Frontal cortex (tissue), 4 donors: ENCODE measurements at places on chromosomes 1 and 21. TPM values are rescaled to one million over a fixed set of nuclear protein-coding genes. Genes with fewer than 3 reads are reported as not detected.

Gene TFAP2E
- total RNA-seq: under 0.01 TPM

Gene VWA5B1
- total RNA-seq: under 0.01 TPM

Gene FCER1G
- total RNA-seq: 2.0 TPM

Gene HMCN1
- 1.6 TPM for total RNA-seq

Gene PLD5
- total RNA-seq: 2.0 TPM

Gene PDIK1L
- total RNA-seq: 109 TPM

Gene CD101
- total RNA-seq: 0.82 TPM

Gene OR10J1
- total RNA-seq: not detected

DNA sequence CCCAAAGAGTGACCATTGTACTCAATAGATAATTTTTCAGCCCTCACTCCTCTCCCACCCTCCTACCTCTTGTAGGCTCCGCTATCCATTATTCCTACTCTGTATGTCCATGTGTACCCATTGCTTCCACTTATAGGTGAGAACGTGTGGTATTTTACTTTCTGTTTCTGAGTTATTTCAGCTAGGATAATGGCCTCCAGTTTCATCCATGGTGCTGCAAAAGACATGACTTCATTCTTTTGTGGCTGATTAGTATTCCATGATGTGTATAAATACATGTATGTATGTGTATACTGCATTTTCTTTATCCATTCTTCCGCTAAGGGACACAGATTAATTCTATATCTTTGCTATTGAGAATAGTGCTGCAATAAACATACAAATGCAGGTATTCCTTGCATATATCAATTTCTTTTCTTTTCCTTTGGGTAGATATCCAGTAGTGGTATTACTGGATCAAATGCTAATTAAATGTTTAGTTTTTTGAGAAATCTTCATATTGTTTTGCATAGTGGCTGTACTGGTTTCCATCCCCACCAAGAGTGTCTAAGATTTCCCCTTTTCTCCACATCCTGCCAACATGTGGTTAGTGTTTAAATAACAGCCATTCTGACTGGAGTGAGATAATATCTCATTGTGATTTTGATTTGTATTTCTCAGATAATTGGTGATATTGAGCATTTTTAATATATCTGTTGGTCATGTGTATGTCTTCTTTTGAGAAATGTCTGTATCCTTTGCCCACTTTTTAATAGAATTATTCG is 4.9 kb downstream of the LY9 start:
- DNase-seq: no peak

GRCh38 chr1:158053276-158053675 is 59.8 kb downstream of the KIRREL1 start:
- DNase-seq: no peak

- DNase-seq: no peak
These were observed 28.4 kb downstream of the STX6 start for GRCh38 chr1:180994262-180994661.

DNA sequence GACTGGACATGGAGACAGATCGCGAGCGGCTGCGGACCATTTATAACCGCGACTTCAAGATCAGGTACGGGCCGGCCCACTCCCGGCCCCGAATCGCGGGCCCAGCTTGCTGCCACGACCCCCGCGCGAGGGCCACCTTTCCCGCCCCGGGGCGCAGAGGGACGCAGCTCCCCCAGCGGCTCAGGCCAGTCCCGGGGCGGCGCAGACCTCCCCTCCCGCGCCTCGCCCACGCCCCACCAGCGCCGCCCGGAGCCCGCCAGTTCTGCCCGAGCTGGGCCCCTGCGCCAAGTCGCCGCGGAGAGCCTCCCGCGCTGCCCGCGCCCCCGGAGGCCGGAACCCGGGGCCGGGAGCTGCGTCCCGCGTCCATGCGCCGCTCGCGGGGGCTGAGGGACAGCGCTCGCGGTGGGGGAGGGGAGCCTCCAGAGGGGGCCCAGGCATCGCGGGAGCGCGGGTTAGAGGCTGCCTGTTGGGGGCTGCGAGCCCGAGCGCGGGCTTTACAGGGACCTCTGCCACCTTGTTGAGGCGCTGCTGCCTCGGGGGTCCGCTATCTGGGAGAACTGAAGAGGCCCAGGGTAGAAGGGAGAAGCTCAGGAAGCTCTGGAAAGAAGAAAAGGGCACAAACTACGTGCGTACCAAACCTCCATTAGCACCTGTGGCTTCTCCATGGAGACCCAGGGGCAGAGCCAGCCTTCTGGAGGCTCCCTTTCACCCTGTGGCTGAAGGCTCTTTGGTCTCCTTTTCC is 698 bp downstream of the MOV10 start:
- DNase-seq: peak; percentile 69

DNA sequence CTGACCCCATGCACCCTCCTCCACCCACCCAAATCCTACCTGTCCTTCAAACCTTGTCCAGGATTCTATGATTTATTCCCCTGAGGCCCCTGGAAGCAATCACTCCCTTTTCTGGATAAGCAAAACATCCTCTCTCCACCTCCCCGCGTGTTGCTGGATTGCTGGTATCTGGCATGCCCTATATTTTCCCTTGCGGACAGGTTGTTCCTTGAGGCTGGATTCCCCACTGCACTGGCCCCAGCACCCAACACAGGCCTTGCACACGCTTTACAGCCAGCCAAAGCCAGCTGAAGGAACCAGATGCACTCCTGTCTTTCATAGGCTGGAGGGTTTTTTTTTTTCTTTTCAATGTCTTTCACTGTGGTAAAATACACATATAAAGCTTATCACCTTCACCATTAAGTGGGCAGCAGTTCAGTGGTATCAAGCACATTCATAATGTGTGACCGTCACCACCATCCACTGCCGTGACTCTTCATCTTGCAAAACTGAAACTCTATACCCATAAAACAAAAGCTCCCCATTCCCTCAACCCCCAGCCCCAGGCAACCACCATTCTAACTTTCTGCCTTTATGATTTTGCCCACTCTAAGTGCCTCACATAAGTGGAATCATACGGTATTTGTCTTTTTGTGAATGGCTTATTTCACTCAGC is 50.9 kb downstream of the TOR1AIP2 start:
- no peak for DNase-seq
